ENCODE measurements at places on chromosomes 4 and X. TPM values are rescaled to one million over a fixed set of nuclear protein-coding genes. Genes with fewer than 3 reads are reported as not detected.
A peak's percentile ranks its signal among the peaks of the same experiment; 100 is the strongest.

DNA sequence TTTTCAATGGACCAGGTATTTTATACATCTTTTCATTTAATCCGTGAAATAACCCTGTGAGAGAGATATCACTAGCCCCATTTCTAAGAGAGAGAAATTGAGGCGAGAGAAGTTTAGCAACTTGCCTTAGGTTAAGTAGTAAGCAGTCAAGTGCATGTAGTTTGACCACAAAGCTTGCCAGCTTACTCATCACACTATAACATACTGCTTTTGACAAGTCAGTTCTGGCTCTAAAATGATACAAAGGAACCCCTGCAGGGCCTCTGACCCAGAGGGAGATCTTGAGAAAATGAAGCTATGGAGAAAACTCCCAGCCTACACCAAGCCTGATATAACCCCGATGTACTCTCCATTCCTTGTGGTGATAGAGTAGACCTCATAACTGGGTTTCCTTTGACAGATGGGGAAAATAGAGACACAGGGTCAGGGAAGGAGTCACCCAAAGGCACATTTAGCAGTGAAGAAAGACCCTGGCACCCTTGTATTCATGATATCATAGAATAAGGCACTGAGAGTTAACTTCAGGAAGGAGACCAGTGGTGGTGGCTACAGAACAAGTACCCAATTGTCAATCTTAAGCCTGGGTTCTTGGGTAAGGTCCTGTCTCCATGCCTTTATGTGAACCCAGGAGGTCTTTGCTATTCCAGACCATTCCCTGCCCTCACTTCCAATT is 60.2 kb upstream of the MSN start:
- no peak for DNase-seq

GRCh38 chr4:109648266-109648996 is 54.8 kb downstream of the CASP6 start:
- no peak for DNase-seq

DNA sequence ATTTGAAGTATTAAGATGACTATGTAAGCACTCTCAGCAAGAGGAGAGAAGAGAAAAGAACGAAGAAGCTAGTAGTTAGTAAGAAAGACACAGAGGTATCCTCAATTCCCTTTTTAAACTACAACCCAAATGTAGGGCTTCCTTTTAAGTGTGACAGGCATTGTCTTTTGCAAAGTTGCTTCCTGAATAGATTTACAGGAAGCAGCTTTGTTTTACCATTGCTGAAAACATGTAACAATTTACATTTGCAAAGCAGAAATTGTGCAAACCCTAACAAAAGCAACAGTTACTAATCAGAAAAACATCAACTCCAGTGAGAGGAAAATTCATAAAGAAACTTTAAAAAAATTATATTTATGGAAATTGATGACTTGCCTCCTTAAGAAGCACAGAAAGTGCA is 96.4 kb downstream of the FAM13A start:
- no peak for DNase-seq

- DNase-seq = no peak
These were observed 575 bp downstream of the RCHY1 start for GRCh38 chr4:75513526-75514130.

DNA sequence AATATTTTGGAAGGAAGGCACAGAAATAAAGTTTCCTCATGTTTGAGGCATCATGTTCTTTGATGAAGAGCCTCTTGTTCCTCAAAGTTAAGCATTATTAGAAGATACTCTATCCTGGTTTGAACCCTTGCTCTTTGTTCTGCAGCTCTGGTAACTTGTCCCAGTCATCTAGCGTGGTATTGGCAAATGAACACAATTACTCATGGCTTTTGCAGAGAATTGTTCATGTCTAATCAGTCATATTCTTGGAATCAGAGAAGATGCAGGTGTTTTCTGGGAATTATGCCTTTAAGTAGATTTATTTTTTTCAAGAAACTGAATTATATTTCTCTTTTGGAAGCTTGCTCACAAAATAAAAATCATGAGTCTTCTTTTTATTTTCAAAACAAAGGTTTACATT is 52.9 kb upstream of the HPGDS start:
- no peak for DNase-seq

- no peak for DNase-seq
These were observed 13.1 kb upstream of the CCKAR start for GRCh38 chr4:26503427-26503826.

DNA sequence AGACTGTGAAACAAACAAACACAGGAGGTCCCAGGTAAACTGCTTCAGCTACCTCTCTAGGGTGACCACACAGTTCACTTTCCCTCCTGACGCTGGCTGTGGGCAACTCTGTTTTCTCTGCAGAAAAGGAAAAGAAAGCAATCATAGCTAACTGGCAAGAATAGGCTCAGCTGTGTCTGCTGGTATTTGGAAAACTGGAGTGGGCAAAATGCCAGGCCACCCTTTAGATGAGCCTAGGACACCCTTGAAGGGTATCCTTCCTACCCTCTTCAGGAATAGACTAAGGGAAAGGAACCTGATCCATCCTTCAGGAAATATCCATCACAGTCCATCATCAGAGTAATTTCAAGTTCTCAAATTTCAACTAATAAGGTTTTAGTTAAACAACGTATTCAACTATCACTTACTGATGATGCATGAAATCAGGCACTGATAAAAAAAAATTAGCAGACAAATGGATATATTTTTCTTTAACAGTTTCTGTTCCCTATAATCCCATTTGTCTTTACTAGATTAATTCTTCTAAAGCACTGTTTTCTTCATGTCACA is 60.9 kb downstream of the CAMK2D start:
- DNase-seq = no peak

- no peak for DNase-seq
These were observed 315.8 kb downstream of the STIM2 start for GRCh38 chr4:27176400-27176799.

- no peak for DNase-seq
These were observed 163.9 kb upstream of the SLC7A11 start for GRCh38 chr4:138405934-138406567.

DNA sequence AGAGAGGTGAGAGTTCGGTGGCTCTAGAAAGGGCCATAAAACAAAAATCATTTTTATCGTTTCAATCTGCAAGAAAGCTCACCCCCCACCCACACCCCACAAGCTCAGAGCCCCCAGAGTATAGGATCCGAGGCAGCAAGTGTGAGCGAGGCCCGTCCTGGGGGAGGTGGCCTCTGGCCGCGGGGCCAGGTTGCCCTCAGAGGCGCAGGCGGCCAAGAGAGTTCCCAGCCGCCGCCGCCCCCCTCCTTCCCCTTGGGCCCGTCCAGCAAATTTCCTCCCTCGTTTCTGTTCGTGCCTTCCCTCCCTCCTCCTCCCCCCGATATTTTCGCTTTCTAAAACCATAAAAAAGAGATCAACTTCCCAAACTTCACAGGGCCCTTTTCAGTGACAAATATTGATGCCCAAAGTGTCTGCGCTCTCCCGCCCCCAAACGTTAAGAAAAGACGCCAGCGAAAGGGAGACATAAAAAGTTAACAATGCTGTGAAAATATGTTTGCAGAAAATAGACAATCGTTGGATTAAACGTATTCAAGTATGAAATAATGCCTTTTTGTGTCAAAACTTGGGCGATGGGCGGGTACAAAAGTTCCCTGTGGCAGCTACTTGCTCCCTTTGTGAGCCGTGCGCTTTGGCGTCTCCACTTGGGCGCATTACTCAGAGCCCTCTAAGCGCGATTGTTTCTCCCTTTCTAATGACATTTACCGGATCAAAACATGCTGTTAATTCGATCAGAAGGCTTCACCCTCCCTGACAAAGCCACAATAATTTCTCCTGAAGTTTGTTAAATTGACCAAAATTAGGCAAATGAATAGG is 1.1 kb upstream of the HELT start:
- no peak for DNase-seq

DNA sequence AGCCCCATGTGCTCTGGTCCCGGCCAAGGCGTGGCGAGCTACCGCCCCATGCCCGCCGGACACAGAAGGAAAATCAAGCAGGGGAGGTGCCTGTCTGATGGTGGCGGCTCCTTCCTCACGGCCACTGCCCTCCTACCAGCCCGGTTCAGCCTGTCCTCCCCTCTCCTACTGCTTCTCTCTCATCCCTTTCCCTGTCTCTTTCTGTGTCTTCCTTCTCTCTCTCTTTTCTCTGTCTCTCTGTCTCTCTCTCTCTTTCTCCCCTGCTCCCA is 279.1 kb downstream of the ASMT start:
- DNase-seq = no peak

DNA sequence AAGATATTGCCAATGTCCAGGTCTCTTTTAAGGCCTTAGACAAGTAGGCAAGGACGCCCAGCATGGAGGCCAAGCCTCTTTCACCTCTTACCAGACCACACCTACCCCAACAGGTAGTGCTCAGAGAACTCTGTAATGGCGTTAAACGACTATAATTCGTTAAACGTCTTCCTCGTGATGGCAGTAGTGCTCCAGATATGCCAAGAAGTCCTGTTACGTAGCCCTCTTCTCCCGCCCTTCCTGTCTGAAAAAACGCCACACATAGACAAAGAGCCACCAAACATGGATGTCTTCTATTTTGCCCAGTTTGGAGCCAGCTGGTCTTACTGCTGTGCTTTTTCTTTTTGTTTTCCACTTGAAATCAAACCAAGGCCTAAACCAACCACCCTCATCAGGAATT is 190.7 kb downstream of the OR13H1 start:
- DNase-seq = no peak

GRCh38 chrX:136292656-136293055 is 8.1 kb upstream of the ADGRG4 start:
- no peak for DNase-seq

DNA sequence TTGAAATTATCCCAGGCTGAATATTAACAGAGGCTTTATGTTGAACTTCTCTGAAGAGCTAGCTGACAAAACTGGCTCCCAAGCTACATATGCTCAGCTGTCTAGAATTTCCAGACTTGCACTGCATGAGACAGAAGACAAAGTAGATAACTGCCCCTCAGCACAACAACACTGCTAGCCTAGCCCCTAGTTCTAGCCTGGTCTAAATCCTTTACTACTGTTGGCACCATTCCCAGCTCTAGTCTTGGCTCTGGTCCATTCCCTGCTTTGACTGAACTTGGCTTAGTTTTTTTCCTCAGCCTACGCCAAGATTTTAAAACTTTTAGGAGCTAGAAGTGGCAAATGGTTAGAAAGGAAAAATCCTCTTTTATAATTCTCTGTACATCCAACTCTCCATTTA is 7.6 kb upstream of the OPHN1 start:
- DNase-seq = peak; percentile 63

GRCh38 chrX:110667706-110668105 is 127.9 kb downstream of the CHRDL1 start:
- DNase-seq = no peak

DNA sequence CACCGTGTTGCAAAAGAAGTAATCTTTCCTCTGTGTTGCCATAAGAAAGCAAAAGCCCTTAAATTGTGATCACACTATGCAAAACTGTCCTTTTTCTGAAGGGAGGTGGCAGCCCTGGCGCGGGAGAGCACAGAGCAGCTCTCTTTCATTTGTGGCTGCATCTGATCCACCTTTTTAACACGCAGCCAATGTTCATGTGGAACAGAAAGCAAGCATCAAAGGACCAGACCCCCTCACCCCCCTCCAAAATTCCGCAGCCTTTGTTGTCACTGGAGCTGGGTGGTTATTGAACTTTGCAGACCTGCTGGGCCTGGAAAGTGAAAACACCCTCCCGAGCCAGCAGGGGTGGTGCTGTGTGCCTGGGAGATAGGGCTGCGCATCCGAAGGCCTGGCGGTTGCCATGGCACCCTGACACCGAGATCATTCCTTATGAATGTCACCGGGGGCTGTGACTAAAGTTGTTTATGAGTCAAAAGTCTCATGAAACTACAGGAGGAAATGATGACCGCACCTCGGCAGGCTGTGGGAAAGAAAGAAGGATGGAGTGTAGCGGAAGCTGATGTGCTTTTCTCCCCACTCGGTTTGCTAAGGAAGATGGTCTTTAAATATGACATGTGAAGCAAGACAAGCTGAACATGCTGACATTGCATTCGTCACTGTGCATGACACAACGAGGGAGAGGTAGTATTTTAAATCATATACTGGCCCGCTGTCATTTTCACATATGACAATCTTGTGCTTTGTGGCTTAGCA is 367.4 kb downstream of the UNC5C start:
- DNase-seq = no peak

DNA sequence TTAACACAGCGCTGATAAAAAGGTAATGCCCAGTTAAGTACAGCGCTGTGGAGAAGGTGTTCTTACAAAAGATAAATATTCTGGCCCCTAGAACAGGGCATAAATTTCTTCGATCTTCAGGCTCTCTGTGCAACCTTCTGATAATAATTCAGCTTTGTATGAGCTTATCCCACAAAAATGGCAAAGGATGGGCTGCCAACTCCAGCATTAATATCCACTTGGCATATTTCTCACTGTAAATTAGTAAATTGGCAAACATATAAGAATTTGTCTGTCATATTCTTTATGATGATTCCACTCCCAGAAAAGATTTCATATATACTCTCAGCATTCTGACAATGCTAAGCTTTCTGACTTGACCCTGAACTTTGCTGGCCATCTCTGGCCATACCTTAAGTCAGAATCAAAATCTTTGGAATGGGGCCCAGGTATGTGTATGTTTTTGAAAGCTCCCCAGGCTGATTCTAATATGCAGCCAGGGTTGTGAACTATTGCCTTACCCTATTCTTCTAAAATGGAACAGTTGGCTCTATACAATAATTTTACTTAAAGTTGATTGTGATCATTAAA is 134.8 kb downstream of the FRYL start:
- DNase-seq = no peak

ADH1A gene
- polyA plus RNA-seq = 1.8 TPM

MCF2 gene
- 1.6 TPM for polyA plus RNA-seq

GUCY1A1 gene
- 82.3 TPM for polyA plus RNA-seq

KLHL2 gene
- polyA plus RNA-seq = 17.9 TPM

PLS3 gene
- 239 TPM for polyA plus RNA-seq

ARR3 gene
- polyA plus RNA-seq = 0.45 TPM

WDR19 gene
- 98.2 TPM for polyA plus RNA-seq

CDS1 gene
- 27.3 TPM for polyA plus RNA-seq

TMEM271 gene
- 0.06 TPM for polyA plus RNA-seq

KIT gene
- 19.4 TPM for polyA plus RNA-seq

IL3RA gene
- 12.3 TPM for polyA plus RNA-seq

ZAR1 gene
- not detected for polyA plus RNA-seq

ZNF157 gene
- 1.0 TPM for polyA plus RNA-seq

SOWAHD gene
- 0.70 TPM for polyA plus RNA-seq

ADH7 gene
- polyA plus RNA-seq = not detected

UPF3B gene
- 34.9 TPM for polyA plus RNA-seq

SH3D19 gene
- 31.4 TPM for polyA plus RNA-seq
